Left cardiac atrium (tissue), 4 donors: ENCODE measurements at places on chromosomes 3 and 15. TPM values are rescaled to one million over a fixed set of nuclear protein-coding genes. Genes with fewer than 3 reads are reported as not detected.

GREM1 gene
- 2.6 TPM for total RNA-seq

MASP1 gene
- total RNA-seq: 12.8 TPM

MYH15 gene
- total RNA-seq: 0.42 TPM

GRCh38 chr3:157078131-157078810 lies 81.7 kb downstream of the CCNL1 start:
- no peak for DNase-seq

DNA sequence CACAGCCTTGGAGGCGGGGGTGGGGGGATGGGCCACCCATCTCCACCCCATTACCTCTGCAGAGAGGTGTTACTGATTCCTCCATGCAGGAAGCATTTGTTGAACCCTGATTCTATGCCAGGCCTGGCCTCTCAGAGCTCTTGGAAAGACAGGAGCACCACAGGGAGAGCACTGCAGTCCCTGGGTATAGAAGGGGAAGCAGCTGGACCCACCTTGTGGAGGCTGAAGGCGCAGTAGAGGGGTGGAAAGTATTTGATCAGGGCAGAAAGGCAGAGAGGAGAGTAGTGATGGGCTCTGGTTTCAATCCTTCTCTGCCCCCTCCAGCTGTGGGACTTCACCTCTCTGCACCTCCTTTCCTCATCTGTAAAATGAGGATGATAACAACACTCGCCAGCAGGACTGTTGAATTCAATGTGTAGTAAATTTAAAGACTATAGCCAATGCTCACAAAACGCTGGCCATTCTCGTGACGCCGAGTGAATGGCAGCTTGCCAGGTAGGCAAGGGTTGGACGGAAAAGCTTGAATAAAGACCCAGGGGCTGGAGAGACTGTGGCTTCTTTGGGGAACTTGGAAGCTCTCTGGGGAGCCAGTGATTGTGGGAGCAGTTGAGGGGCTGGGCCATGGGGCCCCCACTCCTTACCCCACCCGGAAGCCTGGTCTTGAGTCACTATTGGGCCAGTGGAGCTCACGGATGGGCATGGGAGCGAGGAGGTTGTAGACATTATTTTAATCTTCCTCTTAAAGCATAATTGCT lies 8.0 kb upstream of the CCDC33 start:
- DNase-seq: peak; percentile 38

GRCh38 chr15:24954783-24955530 lies at the start of the genes SNRPN and SNURF:
SNRPN (plus strand) TSS chr15:24954987; CDS start chr15:24974454, 19,467 bp downstream.
SNURF (plus strand) TSS chr15:24954987; CDS start chr15:24955049, 62 bp downstream.
- peak; percentile 87 for DNase-seq

DNA sequence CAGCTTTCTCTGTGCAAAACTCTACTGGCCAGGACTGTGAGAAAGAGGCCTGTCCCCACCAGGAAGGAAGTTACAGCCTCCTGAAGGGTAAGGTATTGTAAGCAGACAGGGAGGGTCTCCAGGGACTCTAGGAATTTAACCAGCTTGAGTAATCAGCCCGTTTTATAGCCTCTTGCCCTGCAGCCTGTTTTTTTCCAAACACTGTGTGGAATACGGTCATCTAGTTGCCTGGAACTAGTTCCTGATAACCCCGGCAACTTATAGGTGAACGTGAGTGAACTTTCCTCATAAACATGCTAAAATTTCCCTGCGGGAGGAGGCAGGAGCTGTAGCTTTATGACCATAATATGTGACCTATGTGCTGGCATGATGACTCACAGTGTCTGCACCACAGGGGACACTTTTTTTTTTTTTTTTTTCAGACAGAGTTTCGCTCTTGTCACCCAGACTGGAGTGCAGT lies 60.1 kb upstream of the DAZL start:
- DNase-seq: no peak

GRCh38 chr15:60469893-60470641 lies 8.9 kb downstream of the ICE2 start:
- DNase-seq: no peak

DNA sequence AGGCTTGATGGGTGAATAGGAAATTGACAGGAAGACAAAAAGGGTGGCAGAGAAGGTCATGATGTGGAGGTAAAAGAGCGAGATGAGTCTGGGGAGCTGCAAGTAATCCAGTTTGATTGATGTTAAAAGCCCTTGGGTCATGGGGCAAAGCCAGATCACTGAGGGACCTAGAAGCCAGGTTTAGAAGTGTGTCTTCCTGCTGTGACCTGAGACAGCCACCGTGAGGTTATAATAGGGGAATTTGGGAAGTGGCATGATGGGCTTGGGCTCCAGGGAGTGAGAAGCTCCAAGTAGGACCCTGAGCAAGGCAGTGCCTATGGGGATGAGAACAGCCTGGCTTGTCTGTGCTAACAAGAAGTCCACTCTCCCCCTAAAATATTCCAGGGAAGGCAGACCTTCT lies 298.5 kb downstream of the RPLP1 start:
- DNase-seq: no peak
